Right renal pelvis (tissue), 4 donors: ENCODE measurements at places on chromosomes 7 and 10.

DNA sequence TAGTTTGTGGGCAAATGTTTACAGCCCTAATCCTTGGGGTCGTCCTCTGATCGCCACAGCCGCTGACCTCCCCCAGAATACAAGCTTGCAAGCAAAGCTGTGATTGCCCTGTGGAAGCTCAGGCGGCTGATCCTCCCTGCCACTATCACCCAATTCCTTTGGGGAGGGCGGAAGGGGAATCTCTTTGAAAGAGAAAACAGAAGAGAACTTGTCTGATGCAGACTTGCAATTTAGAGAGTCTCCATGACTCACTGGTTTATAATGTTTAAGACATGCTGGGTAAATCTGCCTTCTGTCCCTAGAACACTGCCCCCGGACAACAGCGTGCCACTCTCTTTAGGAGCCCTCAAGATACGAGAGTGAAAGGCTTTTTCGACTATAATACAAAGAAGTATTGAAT is 75.5 kb downstream of the NRP1 start:
- DNase-seq: no peak

DNA sequence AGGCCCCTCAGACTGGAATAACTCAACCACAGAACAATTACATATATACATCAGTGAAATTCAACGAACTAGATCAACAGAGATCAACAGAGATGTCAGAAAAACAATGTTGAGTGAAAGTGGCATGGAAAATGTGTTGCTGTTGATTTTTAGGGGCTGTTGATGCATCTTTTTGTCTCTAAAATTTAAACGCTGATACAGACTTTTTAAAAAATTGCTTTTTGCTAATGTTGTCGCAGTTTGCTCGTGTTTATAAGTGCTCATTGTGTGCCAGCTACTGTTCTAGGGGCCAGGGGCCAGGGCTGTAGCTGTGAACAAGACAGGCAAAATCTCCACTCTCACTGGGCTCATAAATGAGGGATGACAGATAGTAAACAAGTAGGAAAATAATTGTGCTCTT is 18.3 kb downstream of the TMEM248 start:
- DNase-seq: no peak

DNA sequence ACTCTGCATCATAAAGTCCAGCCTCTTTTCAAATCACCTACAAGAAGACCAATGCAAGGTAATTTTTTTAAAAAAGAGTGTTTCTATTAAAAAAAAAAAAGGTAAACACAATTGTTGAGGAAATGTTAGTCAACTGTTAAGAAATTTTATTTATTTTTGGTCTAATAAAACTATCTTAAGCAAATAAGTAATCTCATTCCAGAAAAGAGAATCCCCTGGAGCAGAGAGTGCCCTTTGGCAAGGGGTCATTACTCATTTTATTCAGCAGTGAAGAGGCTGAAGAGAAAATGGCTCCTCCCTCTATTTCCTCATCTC is 63.4 kb upstream of the GSDME start:
- DNase-seq: no peak

DNA sequence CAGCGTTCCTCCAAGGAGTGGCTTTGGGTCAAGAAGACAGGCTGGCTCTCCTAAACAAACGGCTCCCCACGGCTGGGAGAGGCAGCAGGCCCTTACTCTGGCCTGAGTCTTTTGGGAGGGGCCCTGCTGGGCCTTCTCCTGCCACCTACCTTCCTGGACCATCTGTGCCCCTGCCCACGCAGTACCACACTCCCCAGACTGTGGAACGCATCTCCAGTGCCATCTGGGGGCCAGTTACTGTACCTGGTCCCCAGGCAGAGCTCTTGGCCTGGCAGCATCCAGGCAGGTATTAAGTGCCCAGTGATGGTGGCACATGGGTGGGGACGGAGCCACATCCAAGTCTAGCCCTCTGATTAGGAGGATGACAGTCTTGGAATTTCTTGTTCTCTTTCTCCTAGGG is 14.4 kb downstream of the ALKBH4 start:
- no peak for DNase-seq

DNA sequence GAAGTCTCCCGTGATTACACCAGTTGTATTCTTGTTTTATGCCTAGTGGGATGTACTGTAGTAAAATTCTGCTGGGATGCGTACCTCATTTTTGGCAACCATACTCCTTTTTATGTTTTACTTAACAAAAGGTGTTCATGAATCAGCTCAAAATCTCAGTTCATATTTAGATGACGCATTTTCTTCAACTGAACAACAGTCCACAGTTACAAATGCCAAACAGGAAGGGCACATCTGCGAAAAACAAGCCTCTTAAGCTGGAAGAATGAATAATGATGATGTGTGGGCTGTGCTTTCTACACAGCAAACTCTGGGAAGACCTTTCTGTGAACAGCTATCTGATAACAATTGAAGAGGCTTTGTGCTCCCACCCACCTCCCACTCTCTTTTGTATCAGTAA is 68.4 kb upstream of the NRBF2 start:
- DNase-seq: no peak

DNA sequence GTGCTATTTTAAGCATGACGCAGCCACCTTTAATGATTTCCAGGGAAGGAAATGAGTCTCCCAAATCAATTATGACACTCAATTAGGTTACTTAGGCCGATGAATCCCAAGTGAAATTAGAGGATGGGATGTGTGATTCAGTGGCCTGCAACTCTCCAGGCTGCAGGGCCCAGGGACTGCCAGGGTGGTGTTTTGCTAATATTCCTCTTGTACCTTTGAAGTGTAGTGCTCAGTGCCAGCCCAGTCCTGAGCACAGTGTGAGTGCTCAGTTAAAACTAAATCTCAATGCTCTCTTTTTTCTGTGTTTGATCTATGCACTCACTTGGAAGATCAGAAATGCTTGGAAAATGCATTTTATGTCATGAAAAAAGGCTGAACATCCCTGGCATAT is 51.6 kb downstream of the SEM1 start:
- DNase-seq: no peak

GRCh38 chr10:105844676-105845570 is 1203.8 kb downstream of the SORCS3 start:
- no peak for DNase-seq

GRCh38 chr10:75102830-75103673 is 8.4 kb upstream of the SAMD8 start:
- no peak for DNase-seq
